ENCODE measurements at places on chromosomes 16 and 17.

DNA sequence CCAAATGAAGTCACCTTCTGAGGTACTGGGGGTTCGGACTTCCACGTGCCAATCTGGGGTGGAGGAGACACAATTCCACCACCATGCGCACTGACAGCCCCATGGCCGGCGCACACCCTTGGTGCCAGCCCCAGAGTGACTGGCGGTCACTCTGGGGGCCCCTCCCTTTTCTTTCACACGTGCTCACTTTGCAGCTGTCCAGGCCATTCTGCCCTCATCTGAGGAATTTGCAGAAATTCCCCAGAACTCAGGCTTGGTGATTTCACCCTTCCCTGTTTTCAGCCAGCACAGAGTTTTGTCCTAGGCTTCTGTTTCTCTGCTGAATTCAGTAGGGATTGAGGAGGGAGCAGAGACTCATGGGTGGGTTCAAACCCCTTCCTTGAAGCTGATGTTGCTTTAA, 54.8 kb downstream of the CDRT4 start:
- no peak for DNase-seq

DNA sequence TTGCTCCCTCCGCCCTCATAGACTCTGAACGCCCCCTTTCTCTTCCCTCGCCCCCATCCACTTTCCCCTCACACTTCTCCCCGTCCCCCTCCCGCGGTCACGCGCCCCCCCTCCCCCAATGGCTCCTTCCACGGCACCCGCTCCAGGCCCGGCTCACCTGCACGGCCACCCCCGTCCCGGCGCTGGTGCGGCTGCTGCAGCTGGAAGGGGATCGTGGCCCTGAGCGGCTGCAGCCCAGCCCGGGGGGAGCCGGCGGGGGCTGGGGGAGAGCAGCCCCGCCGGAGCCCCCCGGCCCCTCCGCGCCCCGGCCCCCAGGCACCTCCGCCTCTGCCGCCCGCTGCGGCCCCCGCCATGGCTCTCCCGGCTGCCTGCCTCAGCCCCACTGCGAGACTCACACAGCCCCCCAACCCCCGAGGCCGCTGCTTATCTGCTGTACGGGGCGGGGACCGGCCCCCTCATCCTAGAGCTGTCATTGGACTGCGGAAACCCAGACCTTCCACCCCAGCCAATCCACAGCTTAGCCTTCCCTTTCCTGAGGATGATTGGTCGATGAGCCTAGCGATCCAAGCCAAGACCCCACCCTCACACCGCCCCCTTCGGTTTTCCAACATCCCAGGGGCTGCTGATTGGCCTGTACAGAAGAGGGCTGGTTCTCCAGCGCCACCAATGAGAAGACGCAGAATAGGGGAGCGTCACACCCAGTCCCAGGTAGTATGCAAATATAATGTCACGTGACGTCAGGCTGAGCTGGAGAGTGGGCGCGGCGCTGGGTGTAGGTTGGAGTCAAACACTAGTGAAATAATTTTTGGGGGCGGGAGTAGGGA, at the start of gene FAM117A:
Gene FAM117A, minus strand, starts transcription at position 397 of the 824 bp plus-strand sequence. Its CDS starts 44 bp downstream, at position 353.
- peak; percentile 67 for DNase-seq

DNA sequence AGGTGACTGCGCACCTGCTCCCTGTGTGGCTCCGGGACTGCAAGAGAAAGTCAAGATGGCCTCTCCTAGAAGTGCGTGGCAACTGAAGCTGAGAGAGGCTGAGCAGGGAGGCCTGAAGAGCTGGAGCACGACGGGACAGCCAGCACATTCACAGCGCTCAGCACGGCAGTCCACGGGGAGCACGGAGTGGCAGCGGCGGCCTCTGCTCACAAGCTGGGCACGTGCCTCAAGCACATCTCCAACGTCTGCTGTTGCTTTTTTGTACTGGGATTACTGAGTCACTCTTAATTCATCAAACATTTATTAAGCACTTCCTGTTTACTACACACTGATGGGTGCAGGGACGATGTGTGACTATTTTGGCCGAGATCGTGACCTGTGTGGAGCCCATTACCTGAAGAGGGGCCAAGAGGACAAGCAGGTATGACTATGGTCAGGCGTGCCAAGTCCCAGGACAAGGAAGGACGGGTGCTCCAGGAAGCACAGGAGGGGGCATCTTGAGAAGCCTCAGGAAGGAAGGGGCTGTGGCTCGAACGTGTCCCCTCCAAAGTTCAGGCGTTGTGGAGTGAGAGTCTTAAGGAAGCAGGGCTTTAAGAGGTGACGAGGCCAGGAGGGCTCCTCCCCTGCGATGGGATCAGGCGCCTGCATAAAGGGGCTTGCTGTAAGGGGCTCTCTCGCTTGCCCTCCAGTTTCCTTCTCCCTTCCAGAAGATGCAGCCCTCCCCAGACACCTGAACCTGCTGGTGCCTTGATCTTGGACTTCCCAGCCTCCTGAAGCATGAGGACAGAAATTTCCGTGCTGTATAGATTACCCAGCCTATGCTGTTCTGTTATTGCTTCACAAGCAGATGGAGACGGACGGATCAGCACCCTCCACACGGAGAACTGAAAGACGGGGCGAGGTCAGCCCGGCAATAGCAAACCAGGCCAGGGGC, 105.8 kb downstream of the ADCY9 start:
- DNase-seq, result no peak

DNA sequence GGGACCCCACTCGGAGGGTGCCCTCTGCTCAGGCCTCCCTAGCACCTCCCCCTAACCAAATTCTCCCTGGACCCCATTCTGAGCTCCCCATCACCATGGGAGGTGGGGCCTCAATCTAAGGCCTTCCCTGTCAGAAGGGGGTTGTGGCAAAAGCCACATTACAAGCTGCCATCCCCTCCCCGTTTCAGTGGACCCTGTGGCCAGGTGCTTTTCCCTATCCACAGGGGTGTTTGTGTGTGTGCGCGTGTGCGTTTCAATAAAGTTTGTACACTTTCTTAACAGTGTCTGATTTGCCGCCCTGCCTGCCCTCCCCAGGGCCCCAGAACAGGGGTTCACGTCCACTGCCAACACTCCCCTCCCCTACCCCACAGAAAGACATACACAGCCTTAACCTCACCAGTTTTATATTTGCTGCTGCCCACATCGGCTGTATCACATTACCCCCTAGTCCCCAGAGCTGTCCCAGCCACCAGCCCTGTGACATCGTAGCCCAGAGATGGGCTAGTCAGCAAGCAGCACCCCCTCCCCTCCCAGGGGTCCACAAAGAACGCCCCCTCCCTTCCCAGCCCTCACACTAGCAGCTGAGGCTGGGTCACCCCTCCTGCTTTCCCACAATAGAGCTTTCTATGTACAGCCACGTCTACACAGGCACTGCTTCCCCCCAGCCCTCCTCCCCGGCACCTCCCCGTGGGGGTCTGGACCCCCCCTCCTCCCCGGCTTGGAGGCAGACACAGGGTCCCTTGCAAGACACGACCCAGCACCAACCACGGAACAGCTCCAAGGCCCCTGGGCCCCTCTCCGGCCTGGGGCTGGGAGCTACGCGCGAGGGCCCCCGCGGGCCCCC, 7.9 kb downstream of the GRN start:
- no peak for DNase-seq

- no peak for DNase-seq
Observed at GRCh38 chr17:79844869-79845600, 5.8 kb upstream of the CBX4 start.

GRCh38 chr16:8806272-8806983, 8.8 kb downstream of the PMM2 start:
- no peak for DNase-seq

GRCh38 chr17:66018786-66019185, 173.1 kb downstream of the CEP112 start:
- DNase-seq, result no peak

- DNase-seq, result no peak
Observed at GRCh38 chr16:9099131-9099625, 7.7 kb downstream of the HAPSTR1 start.

GRCh38 chr16:89193576-89194293, 6.6 kb downstream of the SLC22A31 start:
- DNase-seq, result no peak

DNA sequence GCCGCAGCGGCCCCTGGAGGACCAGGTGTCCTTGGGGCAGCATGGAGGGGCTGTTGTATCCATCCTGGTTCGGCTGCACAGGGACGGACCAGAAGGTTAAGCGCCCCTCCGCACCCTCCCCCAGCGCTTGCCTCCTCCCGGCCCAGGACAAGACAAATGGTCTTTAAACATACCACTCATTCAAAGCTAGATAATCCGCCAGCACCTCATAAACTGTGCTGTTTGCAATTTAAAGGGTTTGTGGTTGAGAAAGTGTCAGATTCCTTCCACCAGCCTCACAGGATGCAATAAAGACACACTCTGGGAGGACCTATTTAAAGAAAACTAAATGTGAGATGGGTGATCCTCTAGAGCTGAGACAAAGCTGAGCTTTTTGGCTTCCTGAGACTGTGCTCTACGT, 426.2 kb upstream of the EEF2KMT start:
- no peak for DNase-seq

GRCh38 chr17:28325211-28325610, 6.2 kb downstream of the TMEM97 start:
- DNase-seq, result no peak
